ENCODE measurements at places on chromosomes 1 and 21.

- no peak for DNase-seq
Observed at GRCh38 chr1:110541906-110542395, 23.0 kb upstream of the KCNA10 start.

DNA sequence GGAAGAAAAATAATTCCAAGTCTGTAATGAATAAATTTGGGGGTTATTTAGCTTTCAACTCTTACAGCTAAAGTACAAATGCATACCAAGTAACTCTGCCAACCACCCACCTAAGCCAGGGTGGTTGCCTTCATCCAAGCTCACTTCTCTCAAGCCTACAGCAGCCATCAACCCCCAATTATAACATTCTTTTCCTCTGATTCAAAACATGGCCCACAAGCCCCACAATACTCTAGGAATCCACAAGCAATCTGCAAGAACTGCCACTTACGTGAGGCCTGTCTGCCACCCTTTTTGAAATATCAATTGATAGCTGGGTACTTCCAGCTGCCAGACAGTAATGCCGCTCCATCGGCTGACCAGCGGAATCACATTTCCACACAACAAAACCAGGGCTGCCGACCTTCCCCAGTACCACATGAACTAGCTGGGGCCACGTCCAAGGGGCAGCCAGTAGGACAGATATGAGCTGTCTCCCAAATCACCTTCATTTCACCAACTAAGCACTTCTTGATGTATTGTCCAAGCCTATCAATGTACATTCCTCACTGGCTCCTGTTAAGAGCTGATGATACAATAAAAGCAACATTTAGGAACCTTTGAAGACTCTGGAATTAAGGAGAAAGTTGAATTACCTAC, 3.2 kb downstream of the LBR start:
- DNase-seq: no peak

GRCh38 chr1:110899458-110899843, 26.5 kb downstream of the CD53 start:
- no peak for DNase-seq

DNA sequence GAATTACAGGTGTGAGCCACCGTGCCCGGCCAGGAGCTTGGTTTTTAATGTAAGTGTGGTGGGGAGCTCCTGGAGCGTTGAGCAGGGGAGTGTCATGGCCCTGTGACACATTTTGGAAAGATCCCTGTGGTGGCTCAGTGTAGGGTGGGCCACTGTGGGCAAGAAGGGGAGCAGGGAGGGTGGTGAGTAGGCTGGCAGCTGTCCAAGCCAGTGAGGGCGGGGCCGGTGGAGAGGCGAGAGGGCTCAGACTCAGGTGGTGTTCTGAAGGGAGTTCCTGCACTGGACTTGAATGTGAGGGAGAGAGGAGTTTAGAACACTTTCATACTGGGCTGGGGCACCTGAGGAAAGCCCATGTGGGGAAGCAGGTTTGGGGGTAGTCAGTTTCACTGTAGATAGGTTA, 3.1 kb upstream of the EVA1B start:
- DNase-seq: no peak

- DNase-seq: peak; percentile 39
Observed at GRCh38 chr1:59309795-59310548, 13.1 kb downstream of the FGGY start.

GRCh38 chr1:110783292-110783918, 89.5 kb upstream of the CD53 start:
- DNase-seq: peak; percentile 34

DNA sequence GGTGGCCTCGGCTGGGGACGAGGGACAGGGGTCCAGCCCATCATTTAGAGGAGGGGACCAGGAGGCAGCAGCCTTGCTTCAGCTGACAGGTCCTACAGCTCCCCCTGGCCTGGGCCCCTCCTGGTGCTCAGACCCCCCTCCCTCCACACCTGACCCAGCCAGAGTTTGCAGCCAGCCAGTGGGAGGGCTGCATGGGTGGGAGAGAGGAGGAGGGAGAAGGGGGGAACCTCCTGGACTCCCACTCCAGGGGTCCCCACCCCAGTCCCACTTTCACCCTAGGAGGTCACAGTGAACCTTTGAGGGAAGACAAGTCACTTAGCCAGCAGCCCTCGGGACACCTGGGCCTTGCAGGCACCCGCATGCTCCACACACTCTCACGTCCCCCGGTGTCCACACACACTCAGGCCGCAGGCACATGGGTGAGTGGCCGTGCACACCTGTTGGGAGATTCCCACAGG, 108.9 kb upstream of the ZBTB40 start:
- DNase-seq: no peak

DNA sequence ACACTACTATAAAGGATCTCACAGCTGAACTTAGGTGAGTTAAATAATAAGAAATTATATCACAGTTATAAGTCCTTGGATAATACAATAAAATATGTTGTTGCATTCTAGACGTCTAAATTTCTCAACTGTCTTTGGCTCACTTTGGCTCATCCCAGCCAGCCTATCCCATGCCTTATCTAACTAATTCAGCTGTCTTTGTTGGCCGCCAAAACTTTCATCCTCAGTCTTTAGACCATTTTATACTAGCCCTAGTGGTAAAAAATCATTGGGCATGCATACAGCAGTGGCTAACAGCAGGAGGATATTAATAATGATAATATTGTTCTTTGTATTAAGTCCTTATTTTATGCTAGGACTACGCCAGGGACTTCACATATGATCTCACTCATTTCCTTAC, 59.3 kb downstream of the CCDC18 start:
- no peak for DNase-seq

DNA sequence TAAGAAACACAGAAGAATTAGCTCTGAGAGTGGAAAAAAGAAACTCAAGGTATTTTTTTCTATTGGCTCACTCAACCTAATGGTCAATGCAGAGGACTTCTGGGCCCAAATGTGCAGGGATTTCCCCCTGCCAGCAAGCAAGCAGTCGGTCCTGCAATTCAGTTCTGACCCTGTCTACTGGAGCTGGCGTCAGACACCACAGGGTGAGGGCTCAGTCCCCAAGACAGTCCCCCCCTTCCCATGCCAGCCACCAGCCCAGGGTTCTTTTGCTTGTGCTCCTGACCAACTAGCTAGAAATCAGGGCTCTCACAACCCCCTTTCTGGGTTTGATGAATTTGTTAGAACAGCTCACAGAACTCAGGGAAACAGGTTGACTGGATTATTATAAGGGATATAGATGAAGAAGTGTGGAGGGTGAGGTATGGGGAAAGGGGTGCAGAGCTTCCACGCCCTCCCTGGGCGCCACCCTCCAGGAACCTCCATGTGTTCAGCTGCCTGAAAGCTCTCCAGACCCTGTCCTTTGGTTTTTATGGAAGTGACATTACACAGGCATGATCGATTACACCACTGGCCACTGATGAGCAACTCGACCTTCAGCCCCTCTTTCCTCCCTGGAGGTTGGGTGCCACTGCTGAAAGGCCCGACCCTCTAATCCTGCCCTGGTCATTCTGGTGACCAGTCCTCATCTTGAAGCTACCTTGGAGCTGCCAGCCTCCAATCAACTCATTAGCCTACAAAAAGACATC, 22.5 kb upstream of the PWP2 start:
- no peak for DNase-seq

DNA sequence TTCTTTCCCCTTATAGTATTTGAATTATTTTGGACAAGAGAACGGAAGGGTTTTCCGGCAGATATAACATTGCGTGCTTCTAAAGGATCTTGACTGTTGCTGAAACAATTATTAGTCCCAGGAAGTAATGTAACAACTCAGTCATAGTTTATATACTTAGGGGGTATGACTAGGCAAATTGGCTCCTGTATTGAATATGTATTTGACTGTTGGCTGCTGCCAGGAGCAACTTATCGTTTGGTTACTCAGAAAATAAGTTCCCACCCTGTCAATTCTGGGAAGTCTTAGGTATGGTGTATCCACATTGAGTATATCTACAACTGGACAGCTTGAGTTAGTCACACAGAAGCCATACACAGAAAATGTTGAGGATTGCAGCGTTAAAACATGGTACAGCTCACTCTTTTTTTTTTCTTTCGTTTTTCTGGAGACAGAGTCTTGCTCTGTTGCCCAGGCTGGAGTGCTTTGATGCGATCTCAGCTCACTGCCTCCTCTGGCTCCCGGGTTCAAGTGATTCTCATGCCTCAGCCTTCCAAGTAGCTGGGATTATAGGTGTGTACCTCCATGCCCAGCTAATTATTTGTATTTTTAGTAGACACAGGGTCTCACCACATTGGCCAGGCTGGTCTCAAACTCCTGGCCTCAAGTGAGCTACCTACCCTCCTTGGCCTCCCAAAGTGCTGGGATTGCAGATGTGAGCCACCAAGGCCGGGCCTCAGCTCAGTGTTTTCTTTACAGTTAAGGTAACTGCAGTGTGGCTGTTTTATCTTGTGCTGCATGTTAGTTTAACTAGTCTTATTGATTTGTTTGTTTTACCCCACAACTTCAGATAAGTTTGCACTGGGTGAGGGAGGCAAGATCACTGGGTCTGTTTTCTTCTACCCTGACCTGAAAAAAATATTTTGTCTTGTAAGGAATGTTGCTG, 10.2 kb downstream of the SMAP2 start:
- no peak for DNase-seq

DNA sequence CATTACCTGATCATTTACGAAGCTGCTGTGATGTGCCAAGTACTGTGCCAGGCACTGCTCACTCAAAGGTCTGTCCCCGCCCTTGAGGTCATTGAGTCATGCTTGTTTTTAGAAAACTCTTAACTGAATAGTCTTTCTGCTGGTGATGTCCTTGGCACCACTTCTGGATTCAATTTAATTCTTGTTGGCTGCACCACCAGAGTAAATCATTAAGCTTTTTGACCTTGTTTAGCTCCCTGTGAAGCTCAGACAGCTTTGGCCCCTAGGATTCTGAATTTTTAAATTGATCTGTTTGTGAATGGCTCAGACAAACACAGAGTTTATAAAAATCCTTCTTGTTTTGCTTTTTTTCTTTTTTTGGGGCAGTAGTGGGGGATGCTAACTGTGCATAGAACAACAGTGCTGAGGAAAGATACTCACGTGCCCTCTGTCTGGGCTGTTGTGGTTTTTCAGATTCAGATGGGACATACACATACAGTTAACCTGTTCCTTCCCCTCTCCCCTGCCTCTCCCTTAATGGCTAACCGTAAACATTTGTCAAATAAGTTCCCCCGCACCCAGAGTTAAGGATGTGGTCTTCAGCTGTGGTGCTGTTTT, 67.6 kb downstream of the MTR start:
- DNase-seq: no peak

DNA sequence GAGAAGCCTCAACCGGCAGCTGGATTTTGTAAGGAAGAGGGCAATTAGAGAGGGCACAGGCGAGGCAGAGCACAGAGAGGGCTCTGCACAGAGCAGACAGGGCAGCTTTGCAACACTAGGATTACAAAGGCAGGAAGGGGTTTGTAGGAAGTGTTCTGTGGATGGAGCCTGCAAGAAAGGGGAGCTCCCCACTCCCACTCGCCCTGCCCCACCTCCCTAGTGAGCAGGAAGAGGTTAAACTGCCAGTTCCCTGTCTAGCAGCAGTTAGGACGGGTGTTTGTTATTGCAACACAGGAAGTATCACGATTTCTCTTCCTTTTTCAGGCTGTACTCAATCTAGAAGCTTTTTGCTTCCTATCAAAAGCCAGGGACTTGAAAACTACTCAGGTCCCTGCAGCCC, 63.3 kb upstream of the LRRC8D start:
- no peak for DNase-seq

DNA sequence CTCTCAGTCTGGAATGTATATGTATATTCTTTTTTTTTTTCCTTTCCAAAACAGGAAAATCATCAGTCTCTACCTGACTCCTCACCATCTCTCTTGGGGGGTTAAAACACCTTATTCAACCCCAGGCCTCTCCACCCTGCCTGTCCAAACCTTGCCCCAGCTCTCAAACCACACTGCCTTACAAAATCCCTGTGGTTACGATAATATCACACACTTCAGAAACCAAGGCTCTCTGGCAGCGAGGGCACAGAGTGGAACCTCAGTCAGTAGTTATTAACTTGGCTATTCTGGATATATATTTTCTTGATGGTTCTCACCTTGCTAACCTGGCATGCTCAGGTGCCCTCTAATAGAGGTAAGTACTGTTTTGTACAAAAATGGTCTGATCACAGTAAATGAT, 24.7 kb downstream of the KIAA0040 start:
- no peak for DNase-seq

- DNase-seq: peak; percentile 44
Observed at GRCh38 chr1:96721053-96721415, 550 bp upstream of the PTBP2 start.

DNA sequence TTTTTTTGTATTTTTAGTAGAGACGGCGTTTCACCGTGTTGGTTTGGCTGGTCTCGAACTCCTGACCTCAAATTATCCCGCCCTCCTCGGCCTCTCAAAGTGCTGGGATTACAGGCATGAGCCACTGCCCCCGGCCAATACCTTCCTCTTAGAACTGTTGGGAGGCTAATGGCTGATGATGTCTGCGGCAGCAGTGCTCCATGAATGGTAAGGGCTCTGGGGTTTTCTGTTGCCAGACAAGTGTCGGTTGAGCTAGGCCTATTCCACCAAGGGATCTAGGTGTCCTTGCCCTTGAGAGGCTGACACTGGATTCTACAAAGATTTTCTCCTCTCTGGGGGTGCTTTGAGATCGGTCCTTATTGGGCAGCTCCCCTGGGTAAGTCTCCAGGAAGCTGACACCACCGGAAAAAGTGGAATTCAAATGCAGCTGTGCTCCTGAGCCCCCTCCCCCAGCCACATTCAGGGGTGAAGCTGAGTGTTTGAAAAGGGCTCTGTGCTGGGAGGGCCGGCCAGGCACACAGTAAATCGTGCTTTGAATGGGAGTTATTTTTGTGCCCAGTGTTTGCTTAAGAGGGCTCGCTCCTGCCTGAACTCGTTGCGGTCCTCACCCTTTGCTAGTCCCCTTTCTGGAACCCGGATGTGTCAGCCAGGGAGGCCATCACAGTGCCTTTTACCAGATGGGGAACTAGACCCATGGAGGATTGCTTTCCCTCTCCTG, 5.2 kb downstream of the SOX13 start:
- no peak for DNase-seq

- no peak for DNase-seq
Observed at GRCh38 chr1:31593136-31593665, 16.9 kb downstream of the TINAGL1 start.

GRCh38 chr1:156241311-156241811, 623 bp upstream of the BGLAP start:
- DNase-seq: no peak

GRCh38 chr21:37380349-37381323, 14.1 kb downstream of the DYRK1A start:
- peak; percentile 15 for DNase-seq

- DNase-seq: peak; percentile 93
Observed at GRCh38 chr21:42973991-42974831, at the start of gene PKNOX1. TSS of gene PKNOX1 (plus strand) at chr21:42974562. CDS start at chr21:43004382, 29,820 bp downstream.

GRCh38 chr1:203995228-203995627, 77.7 kb upstream of the SOX13 start:
- DNase-seq: no peak

GRCh38 chr1:100995198-100995988, 30.2 kb downstream of the DPH5 start:
- DNase-seq: no peak

DNA sequence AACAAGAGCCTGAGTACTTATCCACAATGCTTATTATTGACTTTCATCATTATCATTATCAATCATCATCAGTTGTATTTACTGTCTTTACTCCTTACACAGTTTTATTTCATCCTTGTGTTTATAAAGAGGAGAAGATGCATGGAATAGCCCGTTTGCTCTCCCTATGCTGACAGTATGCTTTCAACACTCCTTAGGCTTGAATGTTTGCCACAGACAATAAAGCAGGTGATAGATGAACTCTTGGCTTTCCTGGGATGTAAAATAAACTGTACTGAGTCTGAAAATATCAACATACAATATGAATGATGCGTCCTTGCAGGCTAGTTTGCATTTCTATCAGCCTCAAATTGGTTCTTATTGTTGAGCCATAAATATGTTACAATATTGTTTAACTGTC, 891.8 kb upstream of the NCAM2 start:
- DNase-seq: no peak

Measured in DMS 273 treated with DMSO at 0.1 percent for 48 hours (cell line).